ENCODE measurements at places on chromosomes 7 and 10.

- no peak for DNase-seq
Observed at GRCh38 chr10:123991611-123992570, 100.3 kb upstream of the CPXM2 start.

DNA sequence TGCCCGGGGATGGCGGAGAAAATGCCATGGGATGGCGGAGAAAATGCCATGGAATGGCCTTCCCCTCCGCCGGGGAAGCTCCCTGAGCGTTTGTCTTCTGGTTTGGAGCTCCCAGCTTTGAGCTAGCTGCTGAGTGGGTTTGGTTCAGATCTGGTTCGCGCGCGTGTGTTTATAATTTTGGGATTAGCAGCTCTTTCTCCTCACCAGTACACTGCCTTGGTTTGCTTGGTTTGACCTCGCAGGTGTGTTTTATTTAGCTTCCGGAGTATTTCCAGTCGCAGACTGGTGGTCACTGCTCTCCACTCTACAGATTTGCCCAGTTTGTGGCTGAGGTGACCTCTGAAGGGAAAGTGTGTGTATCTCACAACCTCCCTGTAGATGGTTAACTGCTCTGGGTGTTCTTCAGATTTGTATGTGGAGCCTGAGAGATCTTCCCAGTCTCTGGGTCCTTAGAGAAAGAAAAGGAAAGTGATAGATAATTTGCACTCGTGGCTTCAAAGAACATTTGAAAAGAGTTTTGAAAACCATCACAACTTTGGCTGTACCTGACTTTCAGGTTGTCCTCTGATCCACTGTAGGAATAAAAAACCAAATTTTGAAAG is 597 bp downstream of the ZNF277 start:
- DNase-seq: peak; percentile 4

- DNase-seq: no peak
Observed at GRCh38 chr10:6482737-6483357, 97.2 kb downstream of the PRKCQ start.

DNA sequence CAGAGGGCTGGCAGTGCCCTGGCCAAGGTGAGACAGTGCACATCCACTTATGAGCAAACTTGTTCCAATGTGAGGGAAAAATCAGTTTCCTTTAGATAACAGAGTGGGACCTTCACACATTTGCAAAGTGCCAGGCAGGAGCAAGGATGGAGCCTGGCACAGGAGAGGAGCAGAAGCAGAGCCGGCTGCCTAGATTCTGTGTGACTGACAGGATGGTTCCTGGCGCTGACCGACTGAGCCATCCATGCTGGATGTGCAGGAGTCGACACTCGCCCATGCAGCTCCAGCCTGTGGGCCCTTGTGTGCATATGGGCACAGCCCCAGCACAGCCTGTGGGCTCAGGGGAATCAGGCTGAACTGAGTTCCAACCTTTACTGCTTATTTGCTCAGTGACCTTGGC is 346.5 kb downstream of the GRID1 start:
- no peak for DNase-seq

GRCh38 chr7:136868496-136869000 is at the start of gene CHRM2:
Gene CHRM2, plus strand, starts transcription at chr7:136868652. Its CDS starts 146,214 bp downstream, at chr7:137014866.
- peak; percentile 19 for DNase-seq

DNA sequence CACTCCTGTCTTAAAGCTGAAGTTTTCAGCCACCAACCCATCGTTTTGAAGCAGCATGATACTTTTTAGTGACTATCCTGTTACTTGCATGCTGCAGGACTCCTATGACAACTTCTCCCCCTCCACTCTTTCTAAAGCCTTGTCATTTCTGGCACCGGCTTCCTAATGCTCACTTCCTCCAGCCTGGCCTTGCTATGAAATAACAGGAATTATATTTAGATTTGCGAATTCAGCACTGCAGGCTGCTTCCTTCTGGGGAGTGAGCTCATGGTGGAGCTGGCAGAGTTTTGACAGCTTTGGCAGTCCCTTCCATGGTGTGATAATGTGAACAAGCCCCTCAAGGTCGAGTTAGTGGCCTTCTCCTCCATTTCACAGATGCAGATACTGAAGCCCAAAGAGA is 13.4 kb downstream of the BLNK start:
- DNase-seq: no peak
